ENCODE measurements at places on chromosomes 5 and 9.

- DNase-seq, result no peak
These were observed 1298.8 kb upstream of the CDH6 start for GRCh38 chr5:29894668-29895067.

DNA sequence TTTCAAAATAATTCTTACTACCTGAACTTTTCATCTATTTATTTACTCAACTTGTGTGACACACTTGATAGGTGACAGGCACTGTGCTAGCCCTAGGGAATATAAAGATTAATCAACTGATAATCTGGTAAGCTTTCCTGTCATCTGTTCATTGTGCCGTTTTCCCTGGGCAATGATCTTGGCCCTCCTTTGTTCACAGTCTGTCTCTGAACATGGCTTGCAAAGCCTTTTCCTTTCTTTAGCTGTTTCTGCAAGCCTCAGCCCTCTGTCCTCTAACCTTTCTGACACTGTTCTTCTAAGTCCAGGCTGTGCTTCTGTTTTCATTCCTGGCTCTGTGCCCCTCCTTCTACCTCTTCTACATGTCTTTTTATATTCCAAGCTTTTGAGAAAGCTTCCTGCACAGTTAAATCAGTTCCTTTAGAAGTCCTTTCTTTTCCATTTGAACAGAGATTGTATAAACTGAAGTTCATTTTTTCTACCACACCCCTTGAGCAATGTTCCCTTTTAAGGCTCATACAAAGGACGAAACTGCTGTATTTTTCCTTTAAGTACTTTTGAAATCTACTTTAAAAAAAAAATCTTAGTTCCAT lies 803.0 kb upstream of the ZNF608 start:
- no peak for DNase-seq

GRCh38 chr9:96564217-96564616 lies 55.4 kb downstream of the CDC14B start:
- DNase-seq, result no peak

DNA sequence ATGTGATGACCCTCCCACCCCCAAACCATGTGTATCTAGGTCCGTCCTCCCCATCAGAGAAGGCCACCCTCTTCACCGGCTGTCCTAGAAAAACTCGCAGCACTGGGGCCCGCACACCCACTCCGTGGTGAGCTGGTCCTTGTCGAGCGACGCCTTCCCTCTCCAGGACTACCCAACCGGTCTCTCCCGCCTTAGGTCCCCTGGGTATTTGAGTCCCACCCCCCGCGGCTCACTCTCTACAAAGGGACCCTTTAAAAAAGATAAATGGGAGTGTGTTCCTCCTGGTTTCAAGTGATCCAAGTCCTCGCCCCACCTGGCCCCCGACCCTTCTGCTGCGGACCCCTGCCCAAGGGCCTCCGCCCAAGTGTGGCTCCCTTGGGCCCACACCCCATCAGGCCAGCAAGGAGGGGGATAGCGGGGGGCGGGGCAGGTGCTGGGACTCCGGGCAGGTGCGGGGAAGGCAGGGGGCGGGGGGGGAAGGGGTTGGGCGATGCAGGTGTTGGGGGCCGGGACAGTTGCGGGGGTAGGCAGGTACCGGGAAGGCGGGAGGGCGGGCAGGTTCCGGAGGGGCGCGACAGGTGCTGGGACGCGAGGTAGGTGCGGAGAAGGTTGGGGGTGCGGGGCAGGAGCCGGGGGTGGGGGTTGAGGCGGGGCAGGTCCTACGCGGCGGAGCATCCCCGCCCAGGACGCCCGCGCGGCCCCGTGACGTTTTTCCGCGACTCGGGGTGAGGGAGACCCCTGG lies 970 bp upstream of the ARRDC1 start:
- no peak for DNase-seq

GRCh38 chr5:2914022-2914661 lies 162.7 kb upstream of the IRX2 start:
- no peak for DNase-seq

- DNase-seq, result no peak
These were observed 102.5 kb downstream of the LIFR start for GRCh38 chr5:38453921-38454320.

DNA sequence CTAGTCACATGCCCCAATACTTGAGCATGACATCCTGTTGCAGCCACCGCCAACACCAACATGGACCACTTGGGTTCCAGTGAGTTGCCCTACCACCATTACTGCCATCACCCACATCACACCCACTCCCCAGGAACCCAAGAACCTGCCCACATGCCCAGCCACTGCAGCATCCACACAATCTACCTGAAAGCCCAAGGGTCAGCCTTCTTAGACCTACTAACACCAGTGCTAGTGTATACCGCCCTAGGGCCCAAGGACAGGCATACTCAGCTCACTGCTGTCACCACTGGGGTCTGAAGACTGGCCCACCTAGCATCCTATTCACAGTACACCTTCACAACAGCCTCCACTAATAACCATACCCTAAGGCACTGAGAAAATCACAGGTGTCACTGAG lies 82.0 kb downstream of the SYK start:
- DNase-seq, result no peak

GRCh38 chr5:50963971-50964745 lies 297.7 kb downstream of the PARP8 start:
- DNase-seq, result no peak

GRCh38 chr5:139265001-139265400 lies 28.5 kb upstream of the MATR3 start:
- no peak for DNase-seq

- DNase-seq, result no peak
These were observed 340.9 kb upstream of the KIF2A start for GRCh38 chr5:61965069-61965468.

DNA sequence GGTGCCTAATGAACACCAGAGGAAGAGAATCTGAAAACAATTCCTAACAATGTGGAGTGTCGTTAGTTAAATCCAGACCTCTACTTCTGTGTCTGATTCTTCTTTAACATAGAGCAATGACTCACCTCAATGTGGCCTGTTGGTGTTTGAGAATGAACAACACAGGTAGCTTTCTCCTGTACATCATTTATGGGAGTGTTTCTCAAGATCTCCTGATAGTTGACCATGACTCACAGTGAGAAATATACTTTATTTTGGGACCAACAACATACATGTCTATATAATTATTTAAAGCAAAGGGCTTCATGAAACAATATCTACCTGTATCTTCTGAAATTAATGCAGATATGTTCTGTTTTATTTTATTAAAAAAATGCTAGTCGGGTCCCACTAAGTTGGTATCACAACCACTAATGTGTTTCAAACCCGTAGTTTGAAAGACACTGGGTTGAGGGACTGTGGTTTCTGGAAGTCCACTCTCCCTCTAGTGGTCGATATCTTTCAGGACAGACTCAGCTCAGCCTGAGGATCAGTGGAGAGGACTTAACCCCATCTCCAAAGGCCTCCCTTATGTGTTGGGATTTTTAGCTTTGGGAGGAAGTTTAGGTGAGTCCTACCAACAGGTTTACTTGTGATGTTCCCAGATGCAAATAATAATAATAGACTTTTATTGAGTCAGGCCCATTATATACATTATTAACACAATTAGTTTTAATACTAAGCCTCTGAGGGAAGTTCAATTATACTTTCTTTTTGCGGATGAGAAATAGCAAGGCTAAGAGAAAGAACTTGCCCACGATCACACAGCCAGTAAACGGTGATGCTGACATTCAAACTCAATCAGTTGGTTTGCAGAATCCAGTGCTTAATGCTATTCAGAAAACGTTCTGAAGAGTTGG lies 70.0 kb upstream of the KLF9 start:
- DNase-seq, result no peak

DNA sequence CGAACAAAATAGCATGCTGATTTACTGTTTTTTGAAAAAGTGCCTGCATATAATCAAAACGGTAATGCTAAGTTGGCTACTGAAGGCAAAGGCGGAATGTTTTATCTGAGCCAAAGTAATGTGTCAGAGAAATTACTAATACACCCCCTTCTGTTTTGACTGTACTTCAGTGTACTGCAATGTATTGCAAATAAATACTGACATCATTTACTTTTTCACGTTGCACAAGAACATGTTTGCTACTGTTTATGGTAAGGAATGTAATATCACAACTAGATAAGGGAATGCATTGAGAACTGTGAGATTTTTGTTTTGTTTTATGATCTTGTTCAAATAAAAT lies 813 bp upstream of the AGTPBP1 start:
- DNase-seq, result no peak

DNA sequence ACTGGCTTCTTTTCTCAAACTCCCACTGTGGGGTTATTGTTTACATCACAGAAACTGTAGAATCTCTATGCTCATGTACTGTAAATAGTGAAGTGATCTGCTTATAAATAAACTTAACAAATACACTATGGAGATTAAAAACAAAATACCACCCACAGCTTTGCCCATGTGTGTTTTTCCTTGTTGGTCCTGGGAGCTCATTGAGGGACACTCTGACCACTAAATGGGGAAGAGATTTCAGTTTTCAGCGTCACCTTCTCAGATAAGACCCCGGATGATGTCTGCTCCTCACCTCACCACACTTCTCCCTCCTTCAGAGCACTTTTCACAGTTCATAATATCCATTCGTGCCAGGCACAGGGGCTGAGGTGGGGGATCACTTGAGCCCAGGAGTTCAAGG lies 89.7 kb downstream of the PDE6A start:
- DNase-seq, result no peak

- no peak for DNase-seq
These were observed 31.6 kb downstream of the LRRTM2 start for GRCh38 chr5:138843316-138844124.

DNA sequence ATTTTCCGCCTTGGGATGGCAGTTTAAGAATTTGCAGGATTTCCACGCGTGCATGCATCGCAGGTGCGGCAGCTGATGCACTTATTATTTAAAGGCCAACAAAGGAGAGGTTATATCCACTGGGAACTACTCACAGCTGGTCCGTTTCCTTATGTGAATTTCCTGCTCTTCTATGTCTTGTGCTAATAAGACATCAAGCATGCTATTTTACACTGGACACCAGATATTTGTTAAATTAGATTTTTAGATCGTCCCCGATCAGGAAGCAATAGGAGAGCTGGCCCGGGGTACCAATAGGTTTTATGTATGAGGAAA lies 476 bp upstream of the DTWD2 start:
- DNase-seq, result no peak

All from activated T-helper 1 cell treated with Interleukin-2 at 50 U/mL for 16 hours (primary cell).